Heart right ventricle (tissue), 16 donors: ENCODE measurements at places on chromosomes 16 and 17. TPM values are rescaled to one million over a fixed set of nuclear protein-coding genes. Genes with fewer than 3 reads are reported as not detected.
A peak's percentile ranks its signal among the peaks of the same experiment; 100 is the strongest.

DNA sequence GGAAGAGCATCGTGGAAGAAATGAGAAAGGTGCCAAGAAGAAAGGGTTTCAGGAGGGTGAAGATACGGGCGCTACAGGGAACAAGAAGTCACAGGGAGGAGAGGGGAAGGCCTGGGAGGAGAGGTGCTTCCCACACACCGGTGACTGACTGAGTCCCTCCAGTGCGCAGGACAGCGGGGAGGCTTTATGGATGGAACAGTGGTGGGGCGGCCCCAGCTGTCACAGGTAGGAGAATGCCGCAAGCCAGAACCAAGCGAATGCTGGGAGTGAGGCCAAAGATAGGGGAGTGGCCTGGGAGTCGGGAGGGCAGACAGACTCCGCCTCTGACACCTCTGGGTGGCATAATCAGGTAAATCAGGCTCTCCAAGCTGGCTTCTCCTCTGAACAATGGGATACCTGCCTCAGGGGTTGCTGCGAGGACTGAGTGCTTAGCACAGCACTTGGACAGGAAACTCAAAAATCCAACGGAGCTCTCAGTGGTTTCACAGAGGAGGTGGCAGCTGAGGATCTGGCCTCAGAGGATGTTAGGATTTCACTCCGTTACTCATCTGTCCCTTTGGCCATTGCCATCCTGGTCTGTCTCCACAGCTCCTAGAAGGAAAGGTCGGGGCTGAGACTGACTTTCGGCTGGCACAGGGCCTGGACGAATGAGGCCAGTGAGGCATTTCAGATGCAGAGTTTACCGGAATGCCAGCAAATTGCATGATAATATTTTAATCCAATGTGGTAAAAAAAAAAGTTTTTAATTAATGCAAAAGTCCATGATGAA is 717 bp upstream of the CNP start:
- peaks cover 26% of the 10 kb centered on the region for H3K4me1 ChIP-seq
- no peaks in the 10 kb centered on the region for H3K27me3 ChIP-seq
- peak overlapping the region; percentile 72 for H3K27ac ChIP-seq
- DNase-seq: peak; percentile 44
- H3K36me3 ChIP-seq: no peaks in the 10 kb centered on the region

GRCh38 chr17:73924114-73924908 is 279.2 kb upstream of the RPL38 start:
- H3K36me3 ChIP-seq: no peaks in the 10 kb centered on the region
- DNase-seq: no peak
- no peaks in the 10 kb centered on the region for H3K4me1 ChIP-seq
- no peaks in the 10 kb centered on the region for H3K27me3 ChIP-seq

- no peaks in the 10 kb centered on the region for H3K36me3 ChIP-seq
- peaks cover 25% of the 10 kb centered on the region for H3K27me3 ChIP-seq
- DNase-seq: no peak
- H3K27ac ChIP-seq: no peak overlapping the region
Measured at GRCh38 chr17:66900126-66901010, 64.1 kb upstream of the CACNG4 start.

- H3K27me3 ChIP-seq: peaks cover 26% of the 10 kb centered on the region
- no peak overlapping the region for H3K4me3 ChIP-seq
- no peak overlapping the region for H3K27ac ChIP-seq
- no peak for DNase-seq
- H3K4me1 ChIP-seq: no peaks in the 10 kb centered on the region
Measured at GRCh38 chr17:34398990-34399389, 36.0 kb upstream of the CCL1 start.

WNK4 gene
- total RNA-seq: not detected

RPL26 gene
- 1,088 TPM for total RNA-seq

GRCh38 chr17:78458091-78458490 is 79.6 kb downstream of the PGS1 start:
- H3K4me1 ChIP-seq: no peaks in the 10 kb centered on the region
- no peaks in the 10 kb centered on the region for H3K36me3 ChIP-seq
- no peaks in the 10 kb centered on the region for H3K27me3 ChIP-seq
- no peak overlapping the region for H3K4me3 ChIP-seq
- DNase-seq: no peak
- H3K27ac ChIP-seq: no peak overlapping the region

GRCh38 chr16:69924041-69924775 is 26.9 kb upstream of the CLEC18A start:
- DNase-seq: peak; percentile 38
- peaks cover 3% of the 10 kb centered on the region for H3K36me3 ChIP-seq
- no peak overlapping the region for H3K4me3 ChIP-seq
- no peaks in the 10 kb centered on the region for H3K27me3 ChIP-seq

- DNase-seq: no peak
- H3K4me3 ChIP-seq: no peak overlapping the region
- H3K36me3 ChIP-seq: no peaks in the 10 kb centered on the region
- H3K27me3 ChIP-seq: no peaks in the 10 kb centered on the region
- no peak overlapping the region for H3K27ac ChIP-seq
- H3K4me1 ChIP-seq: no peaks in the 10 kb centered on the region
Measured at GRCh38 chr17:56933151-56933745, 19.4 kb upstream of the TRIM25 start.

DNA sequence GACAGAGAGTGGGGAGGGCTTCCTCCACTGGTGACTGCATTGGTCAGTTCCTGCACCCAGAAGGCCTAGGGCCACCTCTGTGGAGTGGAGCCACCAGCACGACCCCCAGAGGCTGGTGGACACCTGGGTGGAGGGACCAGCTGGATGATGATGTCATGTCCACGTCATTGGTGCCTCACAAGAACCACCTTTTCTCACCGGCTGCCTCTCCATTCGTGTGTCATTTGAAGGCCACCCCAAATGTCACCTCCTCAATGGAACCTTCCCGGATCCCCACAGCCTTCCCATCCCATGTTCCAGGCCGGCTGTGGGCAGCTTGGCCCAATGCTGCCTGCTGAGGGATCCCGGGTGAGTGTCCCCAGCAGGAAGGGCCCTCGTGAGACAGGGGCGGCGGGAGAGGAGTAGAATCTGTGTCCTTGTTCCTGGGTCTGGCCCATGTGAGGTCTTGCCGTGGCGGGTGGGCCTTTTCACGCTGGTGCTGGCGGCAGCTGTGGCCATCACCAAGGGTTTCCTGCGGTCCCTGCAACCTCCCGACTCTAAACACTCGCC is 9.1 kb upstream of the CHMP6 start:
- H3K4me3 ChIP-seq: no peak overlapping the region
- H3K4me1 ChIP-seq: peaks cover 20% of the 10 kb centered on the region
- H3K27me3 ChIP-seq: peaks cover 7% of the 10 kb centered on the region
- DNase-seq: no peak

- DNase-seq: no peak
- H3K4me1 ChIP-seq: peaks cover 37% of the 10 kb centered on the region
- no peaks in the 10 kb centered on the region for H3K27me3 ChIP-seq
- peaks cover 24% of the 10 kb centered on the region for H3K36me3 ChIP-seq
- peak overlapping the region; percentile 93 for H3K27ac ChIP-seq
- peak overlapping the region; percentile 79 for H3K4me3 ChIP-seq
Measured at GRCh38 chr17:16381496-16381820, 567 bp downstream of the UBB start.
